ENCODE measurements at places on chromosomes 1 and 21. TPM values are rescaled to one million over a fixed set of nuclear protein-coding genes. Genes with fewer than 3 reads are reported as not detected.

The MAN1A2 gene
- 31.3 TPM for total RNA-seq

The FCGR1A gene
- not detected for total RNA-seq

The FCER1G gene
- total RNA-seq = not detected

The SERPINC1 gene
- not detected for total RNA-seq

The TPRG1L gene
- 44.4 TPM for total RNA-seq

The SLC1A7 gene
- 3.8 TPM for total RNA-seq

The HAO2 gene
- not detected for total RNA-seq

The MIXL1 gene
- not detected for total RNA-seq

The ZNF648 gene
- not detected for total RNA-seq

The DIO1 gene
- total RNA-seq = not detected

The EXO1 gene
- 1.2 TPM for total RNA-seq

The KCNJ9 gene
- 0.08 TPM for total RNA-seq

The PCBP3 gene
- total RNA-seq = 1.2 TPM

The ELAPOR1 gene
- total RNA-seq = 0.45 TPM

The HRNR gene
- not detected for total RNA-seq

The AXDND1 gene
- total RNA-seq = 0.25 TPM

The ACTRT2 gene
- not detected for total RNA-seq

The SH2D1B gene
- total RNA-seq = under 0.01 TPM

The OPRD1 gene
- not detected for total RNA-seq

The WDR64 gene
- total RNA-seq = not detected

The PLXNA2 gene
- 8.0 TPM for total RNA-seq

The MSH4 gene
- 0.16 TPM for total RNA-seq

The EIF2D gene
- total RNA-seq = 33.5 TPM

The TTLL7 gene
- 16.0 TPM for total RNA-seq

The WNT4 gene
- total RNA-seq = not detected

The TMEM234 gene
- total RNA-seq = 18.3 TPM

The INSRR gene
- total RNA-seq = not detected

The RAP1GAP gene
- 0.09 TPM for total RNA-seq

The TNFAIP8L2 gene
- not detected for total RNA-seq

The KIF17 gene
- 3.0 TPM for total RNA-seq

The PAX7 gene
- not detected for total RNA-seq

The CR1L gene
- total RNA-seq = not detected

The NIPAL3 gene
- 74.2 TPM for total RNA-seq

The ICOSLG gene
- not detected for total RNA-seq

Data from fibroblast of the aortic adventitia (primary cell).